ENCODE measurements at places on chromosomes 11 and 22.

- peak; percentile 29 for DNase-seq
Observed at GRCh38 chr11:58024601-58025091, 965 bp downstream of the OR9Q1 start.

DNA sequence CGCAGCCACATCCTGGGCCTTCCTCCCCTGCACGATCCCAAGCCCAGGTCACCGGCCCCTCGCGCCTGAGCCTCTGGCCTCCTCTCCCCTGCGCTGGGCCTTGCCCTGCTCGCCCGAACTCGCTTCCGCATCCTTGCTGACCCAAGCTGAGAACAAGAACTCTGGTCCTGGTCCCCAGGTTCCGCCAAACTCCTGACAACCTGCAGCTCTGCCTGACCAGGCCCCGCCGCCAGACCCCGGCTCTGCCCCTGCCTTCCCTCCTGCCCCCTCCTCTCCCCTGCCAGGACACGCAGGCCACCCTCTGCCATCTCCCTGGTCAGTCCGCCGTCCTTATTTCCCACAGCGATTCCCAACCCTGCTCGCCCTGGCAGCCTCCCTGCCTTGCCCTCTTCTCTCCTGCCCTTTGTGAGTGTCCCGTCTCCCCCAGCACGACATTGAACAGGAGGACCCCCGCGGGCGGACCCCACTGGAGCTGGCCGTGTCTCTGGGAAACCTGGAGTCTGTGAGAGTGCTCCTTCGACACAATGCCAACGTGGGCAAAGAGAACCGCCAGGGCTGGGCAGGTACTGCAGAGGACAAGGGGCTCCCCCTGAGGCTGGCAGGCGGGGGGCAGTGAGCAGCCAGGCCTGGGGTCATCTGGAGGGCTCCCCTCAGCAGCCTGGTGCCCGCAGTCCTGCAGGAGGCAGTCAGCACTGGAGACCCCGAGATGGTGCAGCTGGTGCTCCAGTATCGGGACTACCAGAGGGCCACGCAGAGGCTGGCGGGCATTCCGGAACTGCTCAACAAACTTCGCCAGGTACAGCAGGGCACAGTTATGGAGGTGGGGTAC lies 762 bp downstream of the ANKRD13D start:
- DNase-seq, result no peak

DNA sequence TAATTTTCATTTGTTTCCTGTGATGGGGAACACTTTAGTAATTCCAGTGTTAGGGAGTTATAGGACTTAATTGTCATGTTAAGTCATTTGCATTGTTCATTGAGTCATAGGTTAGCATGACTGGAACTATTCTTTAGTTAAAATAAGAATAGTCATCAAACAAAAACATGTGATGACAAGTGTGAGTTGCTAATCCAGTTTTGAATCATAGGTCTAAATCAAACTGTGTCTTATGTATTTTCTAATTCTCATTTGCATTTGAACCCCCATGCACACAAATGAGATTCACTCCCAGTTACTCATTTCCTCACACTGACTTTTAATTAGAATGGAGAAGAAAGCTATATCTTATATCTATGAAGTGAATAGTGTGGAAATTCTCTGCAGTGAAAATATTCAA lies 405.6 kb downstream of the LRRC4C start:
- no peak for DNase-seq

GRCh38 chr22:31857247-31857646 lies 87.1 kb upstream of the YWHAH start:
- DNase-seq, result peak; percentile 62

- no peak for DNase-seq
Observed at GRCh38 chr11:12865863-12866595, 143.1 kb upstream of the RASSF10 start.

DNA sequence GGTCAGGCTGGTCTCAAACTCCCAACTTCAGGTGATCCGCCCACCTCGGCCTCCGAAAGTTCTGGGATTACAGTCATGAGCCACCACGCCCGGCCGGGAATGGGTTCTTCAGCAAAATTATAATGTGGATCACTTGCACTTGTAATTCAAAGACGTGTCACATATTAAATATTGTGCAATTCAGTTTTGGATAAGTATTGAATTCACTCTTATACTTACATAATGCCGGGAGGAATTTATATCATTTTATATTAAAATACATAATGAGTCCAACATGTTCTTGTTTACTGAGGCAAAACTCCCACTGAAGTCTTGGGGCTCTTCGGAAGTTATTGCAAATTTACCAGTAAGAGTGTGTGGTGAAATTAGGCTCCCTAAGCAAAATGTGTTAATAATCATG lies 635.2 kb upstream of the LUZP2 start:
- no peak for DNase-seq

- no peak for DNase-seq
Observed at GRCh38 chr11:133827556-133827955, 17.8 kb downstream of the SPATA19 start.

DNA sequence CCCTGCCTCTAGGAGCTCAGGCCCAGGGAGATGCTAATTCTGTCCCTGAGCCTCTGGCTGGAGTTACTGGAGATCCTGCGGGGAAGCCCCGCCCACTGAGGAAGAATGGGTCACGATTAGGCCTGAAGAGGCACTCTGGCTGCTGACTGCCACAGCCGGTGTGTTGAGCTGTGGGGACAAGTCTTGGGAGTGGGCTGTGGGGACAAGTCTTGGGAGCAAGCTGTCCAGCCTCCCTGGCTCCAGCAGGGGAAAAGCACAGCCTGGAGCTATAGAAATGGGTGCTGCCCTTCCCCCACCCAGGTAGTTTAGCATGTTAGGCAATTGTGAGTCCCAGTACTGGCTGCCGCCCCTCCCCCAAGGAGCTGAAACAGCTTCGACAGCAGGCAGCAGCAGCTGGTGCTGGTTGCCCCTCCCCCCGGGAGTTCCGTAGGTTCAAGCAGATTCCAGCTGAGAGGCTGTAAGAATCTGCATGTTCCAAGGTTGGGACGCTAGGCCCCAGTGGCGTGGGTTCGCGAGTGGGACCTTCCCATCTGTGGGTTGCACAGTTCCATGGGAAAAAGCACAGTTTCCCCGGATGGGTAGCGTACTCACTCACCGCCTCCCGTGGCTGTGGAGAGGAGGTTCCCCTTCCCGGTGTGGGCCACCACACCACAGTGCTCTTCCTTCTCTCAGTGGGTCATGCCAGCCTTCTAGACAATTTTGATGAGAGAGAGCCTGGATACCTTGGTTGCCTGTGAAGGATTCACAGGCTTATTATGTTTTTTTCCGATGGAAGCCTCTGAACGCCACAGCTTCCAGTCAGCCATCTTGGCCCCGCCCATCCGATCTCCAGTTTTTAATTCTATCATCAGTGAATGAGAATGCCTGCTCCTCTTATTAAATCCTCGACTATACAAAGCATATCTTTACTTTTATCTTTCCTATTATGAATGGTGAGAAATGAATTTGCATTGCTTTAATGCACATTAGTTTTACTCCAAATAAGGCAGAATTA lies 61.5 kb downstream of the MSANTD4 start:
- no peak for DNase-seq

DNA sequence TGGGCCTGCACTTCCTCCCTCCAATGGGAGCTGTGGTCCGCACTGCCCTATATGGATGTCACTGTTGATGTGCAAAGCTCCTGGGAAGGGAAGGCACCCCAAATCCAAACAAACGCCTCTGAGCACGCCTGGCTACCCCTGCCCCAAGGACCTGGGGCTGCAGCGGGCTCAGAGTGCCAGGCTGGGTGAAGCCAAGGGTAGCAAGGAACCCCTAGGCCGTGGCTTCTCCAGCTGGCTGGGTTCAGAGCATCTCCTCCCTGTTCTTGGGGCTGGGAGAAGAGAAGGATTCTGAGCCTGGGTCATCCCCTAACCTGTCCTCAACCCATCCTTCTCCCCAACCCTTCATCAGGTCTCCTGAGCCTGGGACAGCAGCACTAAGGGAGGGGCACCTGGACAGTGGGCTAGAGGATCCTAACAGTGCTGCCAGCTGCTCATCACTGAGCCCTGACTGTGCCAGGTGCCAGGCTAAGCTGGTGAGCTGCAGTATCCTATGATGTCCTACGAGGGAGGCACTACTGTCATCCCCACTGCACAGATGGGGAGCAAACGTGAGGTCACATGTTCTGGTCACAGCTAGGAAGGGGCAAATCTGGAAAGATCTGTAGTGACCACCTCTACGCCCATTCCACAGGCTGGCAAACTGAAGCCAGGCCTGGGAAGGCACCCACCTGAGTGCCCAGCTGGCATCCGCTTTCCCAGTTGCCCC lies 3.0 kb downstream of the SSTR3 start:
- no peak for DNase-seq

GRCh38 chr11:709109-709997 lies 3.3 kb downstream of the EPS8L2 start:
- DNase-seq, result no peak

DNA sequence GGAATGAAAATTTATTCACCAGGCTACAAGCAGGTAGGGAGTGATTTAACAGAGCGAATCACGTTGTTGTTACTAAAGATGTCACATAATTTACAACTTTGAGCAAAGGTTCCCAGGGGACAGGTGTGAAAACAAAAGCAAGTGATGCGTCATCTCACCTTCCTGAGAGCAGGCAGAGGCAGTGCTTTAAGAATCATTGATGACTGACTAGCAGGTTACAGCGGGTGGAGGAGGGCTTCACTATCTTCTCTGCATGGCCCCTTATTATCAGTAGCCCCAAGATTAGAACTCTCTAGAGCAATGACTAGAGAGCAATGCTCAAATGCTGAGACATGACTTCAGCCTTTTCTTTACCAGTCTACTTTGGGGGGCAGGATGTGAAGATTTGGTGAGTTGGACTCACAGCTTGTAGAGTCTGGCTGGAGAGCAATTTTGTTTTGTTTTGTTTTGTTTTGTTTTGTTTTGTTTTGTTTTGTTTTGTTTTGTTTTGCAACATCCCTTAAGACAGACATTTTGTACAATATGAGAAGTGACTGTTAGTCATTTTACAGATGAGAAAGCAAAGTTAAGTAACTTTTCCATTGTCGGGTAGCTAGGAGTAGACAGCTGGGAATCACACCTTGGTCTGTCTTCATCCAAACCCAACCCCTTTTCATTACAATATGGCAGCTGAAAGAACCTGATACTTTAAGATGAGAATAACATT lies 84.8 kb downstream of the SLC1A2 start:
- no peak for DNase-seq

DNA sequence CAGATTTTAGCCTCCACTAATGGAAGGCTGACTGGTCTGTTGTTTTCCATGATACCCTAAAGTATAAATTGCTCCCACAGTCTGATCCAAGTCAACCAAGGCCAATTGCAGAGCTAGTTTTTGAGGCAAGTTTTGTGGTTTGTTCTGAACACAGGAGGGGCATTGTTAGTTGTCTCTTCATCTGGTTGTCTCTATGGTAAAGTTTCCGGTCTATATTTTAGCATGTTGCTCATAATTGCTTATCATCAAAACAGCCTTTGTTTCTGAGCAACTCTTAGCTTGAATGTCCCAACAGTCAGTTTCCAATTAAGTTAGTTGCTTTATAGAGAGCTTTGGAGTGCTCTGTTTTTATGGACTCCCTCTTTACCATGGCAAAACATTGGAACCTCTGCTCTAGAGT lies 217.6 kb upstream of the CARD18 start:
- no peak for DNase-seq

- no peak for DNase-seq
Observed at GRCh38 chr11:68146704-68147474, 25.7 kb upstream of the CHKA start.

DNA sequence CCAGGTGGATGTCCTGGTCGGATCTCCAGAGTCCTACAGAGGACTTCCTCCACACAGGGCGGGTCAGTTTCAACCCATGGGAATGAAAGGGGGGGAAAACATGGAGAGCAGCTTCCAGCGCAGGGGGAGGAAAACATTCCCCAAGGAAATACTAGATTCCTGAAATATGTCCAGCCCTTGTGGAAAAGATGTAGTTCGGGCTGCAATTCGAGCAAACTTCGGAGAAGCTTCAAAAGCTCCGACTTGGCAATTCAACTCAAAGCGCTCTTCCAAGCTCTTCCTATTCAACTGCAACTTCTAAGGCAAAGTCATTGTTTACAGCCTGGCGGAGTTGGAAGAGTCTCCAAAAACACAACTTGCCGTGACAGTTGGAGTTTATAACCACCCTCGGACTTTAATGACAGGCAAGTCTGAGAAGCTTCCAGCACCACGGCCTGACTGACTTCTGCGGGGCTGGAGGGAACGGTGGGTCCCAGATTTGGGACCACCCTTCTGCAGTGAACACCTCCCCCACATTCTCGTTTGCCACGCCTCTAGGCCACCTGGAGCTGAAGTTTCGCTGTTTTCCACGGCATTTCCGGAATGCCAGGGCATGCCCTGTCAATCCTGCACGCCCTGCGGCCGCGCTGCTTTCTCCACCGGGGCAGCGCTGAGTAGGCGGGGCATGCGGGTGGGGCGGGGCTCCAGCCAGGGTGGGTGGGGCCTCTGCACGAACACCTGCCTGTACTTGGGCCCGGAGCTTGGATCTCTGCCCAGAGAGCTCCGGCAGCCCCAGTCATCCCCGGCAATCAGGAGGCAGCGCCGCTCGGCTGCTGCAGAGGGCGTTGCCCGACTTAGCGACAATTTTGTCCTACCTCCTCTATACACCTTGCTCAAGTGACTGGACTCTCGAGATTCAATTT lies 49.0 kb upstream of the BIRC3 start:
- DNase-seq, result peak; percentile 76

GRCh38 chr11:8768625-8769333 lies 86.2 kb downstream of the RPL27A start:
- DNase-seq, result no peak

- no peak for DNase-seq
Observed at GRCh38 chr22:21946262-21946925, 6.3 kb downstream of the PPM1F start.

DNA sequence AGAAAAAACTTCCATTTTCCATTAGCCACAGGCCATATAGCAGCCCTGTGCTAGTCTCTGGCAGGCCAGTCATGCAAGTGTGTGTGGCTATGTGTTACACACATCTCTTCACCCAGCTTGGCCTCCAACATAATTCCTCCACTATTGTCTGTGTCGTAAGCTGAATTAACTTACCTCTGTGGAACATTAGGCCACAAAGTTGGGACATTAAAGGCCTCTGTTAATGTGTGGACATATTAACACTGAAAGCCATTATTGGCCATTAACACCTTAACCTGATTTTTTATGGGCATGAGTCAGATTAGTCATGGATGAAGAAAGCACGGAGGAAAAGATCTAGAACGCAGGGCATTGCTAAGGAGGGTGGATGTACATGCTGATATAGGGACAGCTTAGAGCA lies 100.1 kb downstream of the DBX1 start:
- no peak for DNase-seq

DNA sequence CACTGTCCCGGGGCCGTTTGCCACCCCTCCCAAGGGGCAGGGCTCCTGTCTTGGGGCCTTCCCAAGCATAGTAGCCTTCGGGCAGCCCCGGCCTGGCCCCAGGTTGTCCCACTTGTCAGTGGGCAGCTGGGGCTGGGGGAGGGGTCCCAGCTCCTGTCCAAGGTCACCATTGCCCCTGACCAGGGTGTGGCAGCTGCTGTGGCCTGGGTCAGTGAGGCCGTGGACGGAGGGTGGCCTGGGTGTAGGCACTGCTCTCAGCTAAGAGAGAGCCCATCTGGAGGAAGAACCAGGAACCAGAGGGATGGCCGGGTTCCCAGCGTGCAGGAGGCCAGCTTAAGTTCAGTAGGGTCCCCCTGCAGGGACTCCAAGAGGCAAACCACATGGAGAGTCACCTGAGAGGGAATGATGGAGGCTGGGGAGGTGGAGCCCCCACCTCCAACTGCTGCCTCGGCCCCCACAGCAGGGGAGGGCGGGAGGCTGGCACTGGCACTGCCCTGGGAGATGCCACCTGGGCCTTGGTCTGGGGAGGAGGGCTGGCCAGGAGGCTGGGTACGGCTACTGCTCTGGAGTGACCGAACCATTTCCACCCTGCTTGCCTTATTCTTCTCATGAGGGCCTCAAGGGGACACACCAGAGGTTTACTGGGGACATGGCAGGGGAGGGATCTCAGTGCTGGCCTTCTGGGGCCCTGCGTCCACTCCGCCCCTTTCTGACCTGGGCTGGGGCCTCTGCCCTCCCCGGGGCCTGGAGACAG lies 6.8 kb upstream of the CCDC188 start:
- no peak for DNase-seq
